ENCODE measurements at places on chromosomes 11 and 22. TPM values are rescaled to one million over a fixed set of nuclear protein-coding genes. Genes with fewer than 3 reads are reported as not detected.
A peak's percentile ranks its signal among the peaks of the same experiment; 100 is the strongest.

Gene HYOU1
- 63.5 TPM for total RNA-seq

Gene CCDC116
- 0.24 TPM for total RNA-seq

Gene OR5AS1
- not detected for total RNA-seq

Gene TTC28
- 12.2 TPM for total RNA-seq

DNA sequence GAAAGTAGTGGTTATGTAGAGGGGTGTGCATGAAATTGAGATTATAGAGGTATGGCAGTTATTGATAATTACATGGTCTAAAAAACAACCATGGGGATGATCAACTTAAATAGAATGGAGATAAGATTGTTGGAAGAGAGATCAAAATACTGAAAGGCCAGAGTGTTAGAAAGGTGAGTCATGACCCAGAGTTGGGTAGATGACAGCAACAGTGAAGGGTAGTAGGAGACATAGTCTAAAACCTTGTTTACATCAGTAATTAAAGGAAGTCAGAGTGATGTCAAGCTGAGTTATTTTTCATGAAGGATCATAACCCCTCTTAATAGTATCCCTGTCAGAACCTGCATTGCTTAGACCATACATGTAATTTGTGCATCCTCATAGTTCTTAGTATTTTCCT lies 110.9 kb downstream of the ELP4 start:
- DNase-seq = no peak

DNA sequence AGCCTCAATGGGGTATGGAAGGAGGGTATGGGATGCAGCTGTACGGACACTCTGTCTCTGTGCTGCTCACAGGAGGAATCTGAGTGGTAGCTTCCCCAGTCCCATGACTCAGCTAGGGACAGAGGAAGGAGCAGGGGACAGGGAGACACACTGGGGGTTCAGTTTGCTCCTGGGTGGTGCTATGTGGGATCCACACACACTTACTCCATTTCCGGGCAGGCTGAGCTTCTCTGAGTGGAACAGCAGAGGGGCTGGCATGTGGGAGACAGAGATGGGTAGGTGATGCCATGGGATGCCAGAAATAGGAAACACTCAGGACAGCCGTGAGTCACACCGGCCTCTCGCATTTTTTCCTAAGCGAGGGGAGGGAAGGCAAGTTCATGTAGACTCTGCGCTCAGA lies 59.2 kb upstream of the KIRREL3 start:
- no peak for DNase-seq

GRCh38 chr11:12246147-12246546 lies 131.2 kb upstream of the PARVA start:
- DNase-seq = no peak

DNA sequence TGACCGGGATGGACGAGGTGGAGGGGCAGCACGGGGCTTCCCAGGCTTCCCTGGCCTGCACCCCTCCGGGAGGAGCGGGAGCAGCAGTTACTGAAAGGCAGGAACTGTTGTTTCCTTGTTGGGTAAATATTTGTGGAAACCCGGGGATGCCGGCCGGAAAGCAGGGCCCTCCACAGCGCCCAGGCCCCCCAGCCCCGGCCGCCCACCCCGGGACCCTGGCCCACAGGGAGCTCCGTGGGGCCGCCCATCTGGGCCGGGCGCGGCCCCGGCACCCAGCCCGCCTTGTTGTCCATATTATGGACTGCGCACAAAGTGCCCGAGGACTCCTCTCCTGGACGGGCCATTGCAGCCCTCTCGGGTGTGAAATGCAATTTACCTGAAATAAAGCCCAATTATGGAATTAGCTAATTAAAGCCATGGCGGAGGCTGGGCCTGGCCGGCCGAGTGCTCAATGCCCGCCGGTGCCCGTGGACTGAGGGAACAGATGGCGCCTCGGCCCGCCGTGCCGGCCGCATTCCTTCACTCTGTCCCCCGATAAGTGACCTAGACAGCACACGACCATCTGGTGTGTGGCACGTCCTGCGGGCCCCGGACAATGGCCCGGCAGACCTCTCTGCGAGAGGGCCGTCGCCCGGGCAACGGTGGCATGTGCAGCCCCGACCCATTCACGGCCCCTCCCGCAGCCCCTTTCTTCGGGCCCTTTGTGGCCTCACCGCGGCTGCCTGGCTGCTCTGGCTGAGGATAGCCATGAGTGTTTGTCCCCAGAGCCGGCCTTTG lies 35.4 kb downstream of the CDKN1C start:
- DNase-seq = no peak

DNA sequence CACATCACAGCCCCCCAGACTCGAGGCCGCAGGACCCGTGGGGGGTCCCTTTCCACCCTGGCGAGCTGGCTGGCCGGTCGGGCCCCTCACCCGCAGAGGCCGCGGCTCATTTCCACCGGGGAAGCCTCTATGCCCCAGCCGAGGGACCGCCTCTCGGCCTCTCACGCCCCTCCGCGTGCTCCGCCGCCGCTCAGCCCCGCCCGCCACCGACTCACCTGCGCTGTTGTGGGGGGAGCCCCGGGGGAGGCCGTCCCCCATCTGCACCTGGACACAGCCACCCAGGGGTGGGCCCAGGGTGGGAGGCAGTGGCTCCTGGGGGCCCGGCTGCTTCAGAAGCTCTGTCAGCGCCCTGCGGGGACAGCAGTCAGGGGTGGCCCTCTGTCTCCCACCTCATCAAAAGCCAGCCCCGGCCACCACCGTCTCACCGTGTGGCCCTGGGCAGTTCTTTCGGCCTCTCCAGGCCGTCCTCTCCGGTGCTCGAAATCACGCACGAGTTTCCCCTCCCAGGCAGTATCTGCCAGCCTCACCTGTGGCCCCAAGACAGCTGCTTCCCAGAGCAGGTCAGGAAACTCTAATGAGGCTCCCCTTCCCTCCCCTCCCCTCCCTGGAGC lies 3.8 kb downstream of the SHISA8 start:
- DNase-seq = no peak

DNA sequence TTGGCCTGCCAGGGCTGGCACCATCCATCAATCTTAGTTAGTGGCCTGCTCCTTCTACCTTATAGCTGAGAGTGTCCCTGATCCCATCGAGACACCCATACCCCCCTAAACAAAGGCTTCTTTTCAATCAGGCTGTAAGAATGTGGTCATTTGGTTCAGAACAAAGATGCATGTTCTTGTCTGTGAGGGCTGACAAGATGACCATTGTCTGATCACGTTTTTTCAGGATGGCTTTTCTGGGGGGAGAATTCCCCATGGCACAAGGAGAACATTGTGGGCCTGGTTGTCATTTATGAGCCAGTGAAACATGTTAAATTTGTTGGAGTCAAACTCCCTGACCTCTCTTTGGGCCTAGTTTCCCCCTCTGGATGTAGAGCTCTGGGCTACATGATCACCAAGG lies 160.4 kb downstream of the INSC start:
- DNase-seq = no peak

- DNase-seq = no peak
These were observed 391.6 kb downstream of the BRD1 start for GRCh38 chr22:49436056-49436455.

GRCh38 chr11:86678823-86679222 lies 6.4 kb upstream of the ME3 start:
- DNase-seq = no peak

GRCh38 chr11:59008947-59009346 lies 69.7 kb downstream of the GLYATL1 start:
- no peak for DNase-seq

DNA sequence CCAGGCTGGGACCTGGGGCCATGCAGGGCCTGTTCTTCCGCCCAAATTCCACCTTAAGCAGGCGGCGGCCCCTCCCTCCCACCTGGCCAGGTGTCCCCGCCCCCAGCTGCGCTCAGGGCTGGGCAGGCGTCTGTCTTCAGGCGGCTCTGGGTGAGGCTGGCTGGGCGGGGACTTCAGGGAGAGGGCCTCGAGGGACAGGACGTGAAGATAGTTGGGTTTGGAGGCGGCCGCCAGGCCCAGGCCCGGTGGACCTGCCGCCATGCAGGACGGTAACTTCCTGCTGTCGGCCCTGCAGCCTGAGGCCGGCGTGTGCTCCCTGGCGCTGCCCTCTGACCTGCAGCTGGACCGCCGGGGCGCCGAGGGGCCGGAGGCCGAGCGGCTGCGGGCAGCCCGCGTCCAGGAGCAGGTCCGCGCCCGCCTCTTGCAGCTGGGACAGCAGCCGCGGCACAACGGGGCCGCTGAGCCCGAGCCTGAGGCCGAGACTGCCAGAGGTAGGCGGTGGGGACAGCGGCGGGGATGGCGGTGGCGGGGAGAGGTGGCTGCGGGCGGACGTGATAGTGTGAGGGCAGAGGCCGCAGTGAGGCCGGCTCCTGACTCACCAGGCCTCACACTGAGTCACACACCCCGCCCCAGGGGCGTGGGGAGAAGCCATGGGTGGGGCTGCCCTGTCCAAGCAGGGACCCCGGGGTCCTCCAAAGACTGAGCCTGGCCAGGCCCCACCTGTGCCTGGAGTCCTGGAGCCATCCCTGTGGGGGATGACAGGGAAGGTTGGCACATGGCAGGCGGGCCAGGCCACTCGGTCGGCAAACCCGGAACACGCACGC lies at the start of gene PKP3:
Gene PKP3, plus strand, starts transcription at position 176 of the 824 bp plus-strand sequence. Its CDS starts 84 bp downstream, at position 260.
- DNase-seq = no peak

- DNase-seq = no peak
These were observed 61.6 kb downstream of the METTL15 start for GRCh38 chr11:28169816-28170215.

GRCh38 chr11:124123622-124124021 lies 8.4 kb downstream of the VWA5A start:
- no peak for DNase-seq

DNA sequence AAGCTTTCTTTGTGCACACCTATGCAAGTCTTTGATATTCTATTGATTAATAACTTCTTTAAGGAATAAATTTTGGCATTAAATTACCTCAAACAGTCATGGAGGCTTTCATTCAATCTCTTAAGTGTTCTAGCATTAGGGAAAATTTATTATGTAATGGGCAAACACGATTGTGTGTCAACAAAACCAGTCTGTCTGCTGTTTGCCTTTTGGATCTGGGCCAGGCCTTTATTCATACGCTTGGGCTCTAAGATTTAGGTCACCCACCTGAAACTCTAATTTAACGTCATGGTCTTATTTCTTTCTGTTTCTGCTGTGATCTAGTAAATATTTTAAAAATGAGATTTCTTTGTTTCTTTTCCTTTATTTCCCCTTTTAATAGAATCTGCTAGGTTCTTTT lies 1270.6 kb downstream of the LRRC4C start:
- no peak for DNase-seq

DNA sequence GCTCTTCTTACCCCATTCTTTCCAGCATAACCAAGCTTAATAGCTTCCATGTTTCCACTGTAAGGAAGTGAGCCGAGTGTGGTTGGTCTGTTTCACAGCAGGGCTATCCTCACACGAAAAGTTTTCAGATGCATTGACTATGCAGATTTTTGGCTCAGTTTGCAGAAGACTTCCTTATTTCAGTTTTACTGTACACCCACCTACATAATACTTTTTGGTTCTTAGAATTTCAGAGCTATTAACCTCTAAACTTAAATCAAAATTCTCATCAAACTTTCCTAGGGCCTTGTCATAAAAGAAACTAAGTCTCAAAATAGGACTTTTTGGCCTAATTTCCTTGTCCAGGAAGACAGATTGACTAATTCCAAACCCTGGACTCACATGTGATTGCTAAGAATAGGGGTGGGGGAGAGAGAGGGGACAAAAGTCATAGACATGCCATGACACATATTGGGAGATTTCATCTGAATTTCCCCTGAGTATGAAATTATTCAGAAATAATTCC lies 7.3 kb upstream of the EHF start:
- DNase-seq = no peak

GRCh38 chr11:71499546-71499945 lies 27.5 kb upstream of the KRTAP5-7 start:
- no peak for DNase-seq

- DNase-seq = no peak
These were observed 19.1 kb upstream of the FDX1 start for GRCh38 chr11:110410651-110411050.

- DNase-seq = no peak
These were observed 3.1 kb downstream of the CSNK2A3 start for GRCh38 chr11:11349870-11350337.

GRCh38 chr11:84800755-84801346 lies 826.3 kb downstream of the DLG2 start:
- DNase-seq = no peak

- no peak for DNase-seq
These were observed 28.4 kb downstream of the IZUMO1R start for GRCh38 chr11:94332814-94333213.

DNA sequence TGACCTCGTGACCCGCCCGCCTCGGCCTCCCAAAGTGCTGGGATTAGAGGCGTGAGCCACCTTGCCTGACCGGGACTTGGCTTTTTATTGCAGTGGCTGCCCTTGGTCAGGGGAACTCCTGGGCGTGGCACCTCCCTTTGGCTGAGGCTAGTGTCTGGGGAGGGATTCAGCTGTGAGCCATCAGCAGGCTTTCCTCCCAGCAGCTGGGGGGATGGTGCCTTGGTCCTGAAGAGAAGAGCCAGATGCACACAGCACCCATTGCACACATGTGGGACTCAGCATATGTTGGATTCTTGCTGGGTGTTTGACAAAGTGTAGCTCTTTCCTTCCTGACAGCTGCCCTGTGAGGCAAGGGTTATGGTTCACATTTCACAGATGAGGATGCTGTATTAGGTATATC lies 8.4 kb downstream of the CYTH4 start:
- peak; percentile 68 for DNase-seq

- no peak for DNase-seq
These were observed 326.6 kb upstream of the PITPNB start for GRCh38 chr22:28245579-28246224.

DNA sequence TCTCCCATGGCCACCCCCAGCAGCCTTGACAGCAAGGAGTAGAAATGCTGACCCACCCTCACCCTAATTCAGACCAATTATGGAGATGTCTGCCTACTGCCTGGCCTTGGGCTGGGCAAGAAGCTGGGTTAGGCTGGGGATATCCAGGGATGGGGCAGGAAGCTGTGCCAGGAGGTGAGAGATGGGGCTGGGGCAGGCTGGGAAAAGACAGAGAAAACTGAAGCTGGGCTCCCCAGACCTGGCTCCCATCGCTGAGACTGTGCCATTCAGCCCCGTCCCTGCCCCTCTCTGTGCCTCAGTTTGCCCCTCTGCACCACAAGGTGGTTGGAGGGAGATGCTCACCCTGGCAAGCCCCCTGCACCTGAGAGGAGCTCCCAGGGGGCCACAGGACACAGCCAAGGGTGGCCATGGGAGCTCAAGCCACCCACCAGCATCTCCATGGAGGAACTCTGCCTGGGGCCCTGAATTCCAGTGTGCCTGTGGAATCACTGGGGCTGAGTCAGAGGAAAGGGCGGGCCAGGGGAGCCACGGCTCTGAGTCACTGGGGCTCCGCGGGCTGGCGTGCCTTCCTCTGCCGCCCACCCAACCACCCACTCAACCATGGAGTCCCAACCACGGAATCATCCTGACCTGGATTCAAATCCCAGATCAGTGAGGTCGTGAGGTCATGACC lies 6.0 kb upstream of the CARD10 start:
- DNase-seq = no peak

- no peak for DNase-seq
These were observed 1.2 kb downstream of the CRYBB1 start for GRCh38 chr22:26616650-26617049.

- DNase-seq = no peak
These were observed 25.9 kb downstream of the MED15 start for GRCh38 chr22:20533095-20533878.

GRCh38 chr11:100706179-100706578 lies 19.1 kb downstream of the ARHGAP42 start:
- DNase-seq = no peak
